ENCODE measurements at places on chromosomes 3 and 15.

DNA sequence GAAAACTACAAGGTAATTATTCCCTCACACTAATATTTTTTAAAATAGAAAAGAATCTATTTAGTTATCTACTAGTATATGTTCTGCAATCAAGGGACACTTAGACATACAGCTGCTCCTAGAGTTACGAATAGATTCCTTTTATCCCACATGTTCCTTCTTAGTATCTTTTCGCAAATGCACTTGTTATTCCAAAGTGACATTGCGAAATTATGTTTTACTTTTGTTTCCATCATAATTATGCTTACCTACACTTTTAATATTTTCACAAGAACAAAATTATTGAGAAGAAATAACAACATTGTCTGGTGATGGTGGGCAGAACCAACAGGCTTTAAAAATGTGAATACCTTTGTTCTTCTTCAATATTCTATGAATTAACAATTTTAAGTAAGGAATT lies 107.1 kb upstream of the MELTF start:
- no peak for DNase-seq

DNA sequence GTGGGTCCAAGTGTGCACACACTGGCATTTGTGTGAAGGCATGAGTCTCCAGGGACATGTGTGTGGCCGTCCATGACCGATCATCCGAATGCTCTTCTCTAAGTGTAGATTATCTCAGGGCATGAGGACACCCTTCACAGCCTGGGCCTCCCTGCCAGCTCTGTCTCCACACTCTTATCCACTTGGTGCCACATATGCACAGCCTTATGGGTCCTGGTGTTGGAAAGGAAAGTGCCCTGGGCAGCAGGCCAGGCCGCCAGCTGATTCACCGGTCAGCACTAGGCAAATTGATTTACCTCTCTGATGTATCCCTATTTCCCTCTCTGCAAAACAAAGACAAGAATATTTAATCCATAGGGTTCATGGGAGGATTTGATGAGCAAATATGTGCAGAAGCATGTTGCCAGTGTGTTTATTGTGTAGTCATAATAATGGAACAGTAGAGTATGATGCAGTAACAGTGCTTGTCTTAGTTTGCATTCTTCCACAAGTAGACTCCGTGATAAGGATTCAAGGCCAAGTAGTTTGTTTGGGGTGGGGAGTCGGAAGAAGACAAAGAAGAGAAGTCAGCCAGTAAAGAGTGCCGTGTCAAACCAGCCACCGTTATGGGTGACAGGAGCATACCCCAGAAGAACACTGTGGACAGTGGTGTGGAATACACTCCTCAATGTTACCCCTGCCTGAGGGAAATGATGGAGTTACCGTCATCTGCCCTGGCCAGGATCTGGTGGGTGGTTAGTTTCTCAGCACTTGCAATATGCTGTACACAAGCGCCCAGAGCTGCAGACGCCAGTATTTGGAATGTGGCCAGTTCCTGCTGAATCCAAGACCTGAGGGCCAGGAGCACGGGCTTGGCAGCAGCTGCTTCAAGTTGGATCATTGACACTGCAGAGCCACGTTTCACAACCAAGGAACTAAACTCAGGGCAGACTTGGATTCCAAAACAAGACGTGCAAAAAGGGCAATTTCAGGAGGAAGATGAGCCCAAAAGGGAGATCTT lies 85.1 kb downstream of the MTHFS start:
- no peak for DNase-seq

DNA sequence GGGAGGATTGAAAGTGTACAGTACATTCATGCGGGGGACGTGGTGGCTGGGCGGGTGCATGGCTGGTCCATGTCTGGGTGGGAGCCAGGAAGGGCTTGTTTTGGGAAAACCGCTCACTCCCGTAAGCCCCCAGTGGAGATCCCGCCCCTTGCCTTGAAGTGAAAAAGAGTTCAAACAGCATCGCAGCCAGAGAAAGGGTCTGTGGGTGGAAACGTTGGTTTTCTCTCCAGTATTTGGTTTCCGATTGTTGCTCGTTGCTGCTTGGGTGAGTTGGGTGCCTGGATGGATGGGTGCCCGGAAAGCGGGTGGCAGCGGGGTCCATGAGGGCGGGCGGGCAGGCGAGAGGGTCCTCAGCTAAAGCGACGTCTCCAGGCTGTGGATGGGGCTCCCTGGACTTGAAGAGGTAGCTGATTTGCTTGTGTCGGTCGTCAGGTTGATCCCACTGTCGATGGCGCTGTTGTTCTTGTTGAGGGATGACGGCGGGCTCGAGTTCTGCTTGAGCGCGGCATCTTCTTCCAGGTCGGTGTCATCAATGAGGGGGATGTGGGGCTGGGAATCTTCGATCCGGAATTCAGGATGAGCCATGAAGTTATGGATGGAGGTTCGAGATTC lies 7.7 kb upstream of the SEC13 start:
- no peak for DNase-seq

- DNase-seq, result no peak
Measured at GRCh38 chr3:8845641-8846040, 76.2 kb upstream of the OXTR start.

GRCh38 chr15:53328341-53328740 lies 431.1 kb downstream of the WDR72 start:
- no peak for DNase-seq

DNA sequence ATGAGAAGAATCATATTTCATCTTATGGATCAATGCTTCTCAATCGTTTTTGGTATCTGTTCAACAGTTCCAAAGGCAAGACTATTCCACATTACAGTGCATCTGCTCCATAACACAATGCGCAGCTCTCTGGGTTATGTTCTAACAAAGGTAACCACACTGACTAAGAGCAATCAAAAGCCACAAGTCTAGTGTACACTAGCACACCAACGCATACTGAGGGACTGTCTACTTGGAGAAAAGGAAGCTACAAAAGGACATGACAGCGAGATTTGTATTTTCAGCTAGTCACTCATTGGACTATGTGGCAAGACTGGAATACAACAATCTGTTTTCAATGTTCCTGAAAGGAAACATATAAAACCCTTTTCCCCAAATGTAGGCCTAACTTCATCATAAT lies 35.8 kb downstream of the SETD2 start:
- DNase-seq, result no peak

- DNase-seq, result no peak
Measured at GRCh38 chr3:113597596-113598354, 65.4 kb downstream of the SIDT1 start.

- no peak for DNase-seq
Measured at GRCh38 chr3:171615686-171616085, 155.5 kb upstream of the TNIK start.

GRCh38 chr15:35381328-35381727 lies 164.6 kb downstream of the DPH6 start:
- no peak for DNase-seq

DNA sequence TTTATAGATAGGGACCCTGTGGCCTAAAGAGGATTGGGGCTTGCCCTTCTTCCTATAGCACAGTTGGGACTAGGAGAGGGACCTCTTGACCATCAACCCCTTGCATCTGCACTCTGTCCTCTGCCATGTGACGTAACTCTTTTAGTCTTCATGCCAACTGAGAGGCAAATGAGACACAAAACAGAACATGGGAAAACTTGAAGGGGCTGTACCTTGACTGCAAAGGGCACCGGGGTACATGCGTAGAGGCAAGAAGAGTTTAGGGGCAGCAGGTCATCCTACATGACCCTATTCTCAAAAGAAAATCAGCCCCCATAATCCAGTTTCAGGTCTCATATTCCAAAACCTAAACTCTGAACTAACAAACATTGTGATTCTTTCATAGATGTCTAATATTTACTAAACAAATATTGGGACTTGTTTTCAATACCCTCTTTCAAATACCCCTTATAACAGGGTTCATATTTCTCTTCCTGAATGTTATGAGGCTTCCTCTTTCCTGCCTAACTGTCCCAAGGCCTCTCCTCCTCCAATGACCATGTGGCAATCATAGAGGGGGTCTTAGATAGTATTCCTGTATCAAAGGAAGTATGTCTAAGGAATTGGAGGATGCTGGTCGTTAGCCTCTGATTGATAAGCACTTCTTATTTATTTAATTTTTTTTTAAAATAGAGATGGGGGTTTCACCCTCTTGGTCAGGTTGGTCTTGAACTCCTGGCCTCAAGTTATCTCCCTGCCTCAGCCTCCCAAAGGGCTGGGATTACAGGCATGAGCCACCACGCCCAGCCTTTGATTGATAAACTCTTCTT lies 20.6 kb downstream of the ACKR2 start:
- DNase-seq, result no peak

DNA sequence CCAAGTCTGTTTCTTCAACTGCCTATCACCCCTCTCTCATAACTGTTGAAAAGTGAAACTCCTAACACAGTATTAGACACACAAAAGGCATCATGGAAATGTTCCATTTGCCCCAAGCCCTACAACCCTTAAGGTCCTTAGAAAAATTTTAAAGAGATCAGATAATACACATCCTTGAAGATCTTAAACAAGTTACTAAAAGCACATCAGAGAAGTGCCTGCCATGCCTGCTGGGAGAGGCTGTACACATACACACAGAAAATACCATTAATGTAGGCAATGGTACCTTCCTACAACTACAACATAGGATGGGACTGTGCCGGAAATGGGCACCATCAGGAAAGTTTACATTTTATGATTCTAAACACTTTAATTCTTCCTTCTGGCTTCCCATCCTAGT lies 3.3 kb downstream of the ADAM10 start:
- no peak for DNase-seq

- DNase-seq, result no peak
Measured at GRCh38 chr3:33425453-33425852, 14.8 kb downstream of the UBP1 start.

GRCh38 chr3:31762888-31763351 lies 218.1 kb downstream of the OSBPL10 start:
- DNase-seq, result no peak

DNA sequence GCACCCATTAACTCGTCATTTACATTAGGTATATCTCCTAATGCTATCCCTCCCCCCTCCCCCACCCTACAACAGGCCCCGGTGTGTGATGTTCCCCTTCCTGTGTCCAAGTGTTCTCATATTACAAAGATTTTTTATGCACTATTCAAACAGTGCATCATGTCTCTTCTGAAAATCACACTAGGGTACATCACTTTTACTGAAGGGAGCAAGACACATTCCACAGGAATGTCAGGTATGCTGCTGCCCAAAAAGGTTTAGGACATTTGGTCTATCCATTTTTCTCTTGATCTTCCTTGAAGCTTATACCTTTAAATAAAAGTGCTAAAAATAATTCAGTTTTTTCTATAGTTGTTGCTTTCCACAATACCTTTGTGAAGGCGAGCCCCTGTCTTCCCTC lies 9.2 kb upstream of the EPHA3 start:
- no peak for DNase-seq

GRCh38 chr3:94251566-94251965 lies 188.7 kb downstream of the NSUN3 start:
- DNase-seq, result no peak

DNA sequence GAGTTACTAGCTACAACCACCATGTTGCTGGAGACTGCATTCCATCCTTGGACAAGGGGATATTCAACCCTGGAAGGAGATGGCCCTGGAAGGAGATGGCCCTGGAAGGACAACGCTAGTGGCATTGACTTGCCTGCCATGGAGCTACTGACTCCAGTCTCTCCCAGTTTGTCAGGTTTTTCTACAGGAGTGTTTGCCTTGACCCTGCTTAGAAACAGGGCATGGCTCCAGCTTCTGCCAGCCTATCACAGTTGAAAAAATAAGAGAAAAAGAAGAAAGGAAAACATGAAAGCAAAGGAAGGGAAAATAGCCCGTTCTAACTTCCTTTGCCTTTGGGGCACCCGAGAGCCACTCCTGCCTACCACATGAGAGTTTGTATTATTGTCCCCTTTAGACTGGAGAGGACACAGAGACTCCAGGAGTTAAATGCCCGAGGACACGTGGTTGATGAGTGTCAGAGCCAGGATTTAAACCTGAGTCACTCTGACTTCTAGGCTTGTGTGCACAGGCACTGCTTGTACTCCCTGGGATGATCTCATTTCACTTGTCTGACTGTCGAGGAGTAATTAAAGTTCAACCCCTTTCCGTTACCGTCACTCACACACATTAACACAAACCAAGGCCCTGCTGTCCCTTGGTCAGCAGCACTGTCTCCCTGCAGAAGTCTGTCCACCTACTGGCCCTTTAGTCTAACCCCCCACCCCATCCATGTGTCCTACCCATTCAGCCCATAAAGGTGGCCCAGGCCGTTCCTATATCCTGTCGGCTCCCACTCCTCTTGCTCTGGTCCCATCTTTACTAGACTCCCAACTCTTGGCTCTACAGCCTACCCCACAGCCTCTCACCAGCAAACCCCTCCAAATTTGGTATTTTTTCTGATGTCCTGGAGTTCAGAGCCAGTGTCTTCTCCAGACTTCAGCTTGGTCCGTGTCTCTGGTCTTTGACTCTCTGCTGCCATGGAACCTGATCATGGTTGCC lies 46.1 kb downstream of the C2CD4A start:
- no peak for DNase-seq

- no peak for DNase-seq
Measured at GRCh38 chr15:88621789-88622604, 857 bp downstream of the AEN start.

- no peak for DNase-seq
Measured at GRCh38 chr3:96760956-96761355, 53.4 kb upstream of the EPHA6 start.

DNA sequence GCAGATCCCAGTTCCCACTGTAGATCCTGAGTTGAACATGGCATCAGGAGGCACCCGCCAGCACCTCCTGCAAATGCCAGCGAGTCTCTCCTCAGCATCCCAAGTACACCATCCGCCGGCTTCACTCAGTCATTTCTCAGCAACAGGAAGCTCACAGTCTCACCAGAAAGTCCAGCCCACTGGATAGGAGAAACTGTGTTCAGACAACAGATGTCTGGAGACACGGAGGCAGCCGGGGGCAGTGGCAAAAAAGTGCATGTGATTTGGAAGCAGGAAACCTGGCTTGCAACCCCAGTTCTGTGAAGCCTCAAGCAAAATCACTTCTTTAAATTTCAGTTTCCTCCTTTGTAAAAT lies 68.7 kb downstream of the SRGAP3 start:
- DNase-seq, result no peak

- DNase-seq, result no peak
Measured at GRCh38 chr3:107315141-107315540, 62.1 kb upstream of the CCDC54 start.

DNA sequence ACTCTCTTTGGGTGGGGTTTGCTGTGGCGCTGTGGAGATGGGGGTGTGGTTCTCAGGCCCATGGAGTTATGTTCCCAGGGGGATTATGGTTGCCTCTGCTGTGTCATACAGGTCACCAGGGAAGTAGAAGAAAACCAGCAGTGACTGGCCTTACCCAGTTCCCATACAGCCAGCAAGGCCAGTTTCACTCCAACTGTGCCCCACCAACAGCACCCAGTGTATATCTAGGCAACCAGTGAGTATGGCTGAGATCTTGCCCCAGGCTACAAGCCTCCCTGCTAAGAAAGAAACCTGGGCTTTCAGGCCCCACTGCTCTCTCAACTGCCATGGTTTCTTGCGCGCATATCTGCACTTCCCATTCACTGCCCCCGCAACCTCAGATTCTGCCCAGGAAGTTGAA lies 31.4 kb upstream of the RARB start:
- no peak for DNase-seq

DNA sequence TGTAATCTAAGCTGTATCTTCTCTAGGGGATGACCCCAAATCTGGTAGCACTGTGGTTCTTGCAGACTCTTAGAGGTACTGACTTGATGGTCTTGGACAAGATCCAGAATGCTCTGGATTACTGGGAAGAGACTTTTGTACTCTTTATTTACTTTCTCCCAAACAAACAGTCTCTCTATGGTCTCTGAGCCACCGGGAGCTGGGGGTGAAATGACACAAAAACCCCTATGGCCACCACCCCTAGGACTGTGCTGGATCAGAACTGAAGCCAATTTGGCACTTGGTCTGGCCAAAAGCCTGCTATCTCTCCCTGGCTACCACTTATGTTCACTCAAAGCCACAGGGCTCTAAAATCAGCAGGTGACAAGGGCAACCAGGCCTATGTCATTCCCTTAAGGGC lies 50.2 kb upstream of the SI start:
- DNase-seq, result no peak

All from DMS153 (cell line).